ENCODE measurements at places on chromosomes 7 and 10.

GRCh38 chr10:119515511-119516045 is 26.9 kb downstream of the RGS10 start:
- no peak for DNase-seq

DNA sequence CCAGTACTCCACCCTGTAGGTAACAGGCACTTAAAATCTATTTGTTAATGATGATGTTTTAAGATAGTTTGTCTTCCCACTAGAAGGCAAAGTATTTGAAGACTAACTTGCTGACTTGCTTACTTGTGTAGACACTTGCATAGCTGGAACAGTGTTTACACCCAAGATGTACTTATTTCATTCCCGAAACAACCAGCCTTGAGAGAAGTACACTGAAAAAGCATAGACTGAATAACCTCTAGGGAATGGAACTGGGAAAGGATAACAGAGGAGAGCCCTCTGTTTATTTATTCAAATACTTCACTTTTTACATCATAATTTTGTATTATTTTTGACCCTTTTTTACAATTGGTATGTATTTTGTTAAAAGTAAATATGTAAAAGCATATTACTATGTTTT is 33.1 kb upstream of the TMEM26 start:
- no peak for DNase-seq

- DNase-seq: no peak
These were observed 34.4 kb upstream of the SLC29A4 start for GRCh38 chr7:5248201-5248885.

- no peak for DNase-seq
These were observed 22.3 kb downstream of the ZNF783 start for GRCh38 chr7:149284343-149284742.

DNA sequence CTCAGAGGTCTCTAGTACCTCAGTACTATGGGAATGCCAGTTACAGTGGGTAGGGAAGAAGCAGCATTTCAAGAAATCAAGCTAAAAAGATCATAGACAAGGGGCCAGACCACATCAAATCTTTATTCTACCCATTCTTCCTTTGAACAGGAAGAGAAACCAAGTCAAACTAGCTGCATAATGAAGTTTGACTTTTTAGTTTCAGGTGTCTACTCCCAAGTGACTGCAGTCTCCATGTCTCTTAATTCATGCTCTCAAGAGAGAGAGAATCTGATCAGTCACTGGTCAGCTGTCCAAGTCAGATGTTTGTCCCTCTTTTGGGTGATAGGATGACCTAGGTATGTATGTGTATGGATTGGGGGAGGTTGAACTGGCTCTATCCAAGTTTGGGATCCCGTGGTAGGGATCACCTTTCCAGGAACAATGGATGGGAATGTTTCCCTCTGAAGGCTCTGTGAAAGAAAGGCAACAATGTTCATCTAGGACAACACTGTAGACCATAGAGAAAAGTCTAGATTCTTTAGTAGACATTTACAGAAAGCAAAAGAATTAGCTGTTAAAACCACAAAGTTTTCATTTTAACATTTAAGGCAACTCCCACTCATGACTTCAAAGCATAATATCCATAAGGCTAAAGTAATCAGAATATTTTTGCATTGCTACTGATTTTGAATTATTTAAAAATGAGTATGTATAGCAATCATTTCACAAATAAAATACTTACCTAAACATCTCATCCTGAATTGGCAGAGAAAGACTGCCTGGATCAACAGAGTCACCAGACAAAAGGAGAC is 30.1 kb upstream of the PRTFDC1 start:
- no peak for DNase-seq

GRCh38 chr7:49564379-49564714 is 209.1 kb upstream of the VWC2 start:
- DNase-seq: no peak

GRCh38 chr7:70018700-70019099 is 420.4 kb downstream of the AUTS2 start:
- no peak for DNase-seq

DNA sequence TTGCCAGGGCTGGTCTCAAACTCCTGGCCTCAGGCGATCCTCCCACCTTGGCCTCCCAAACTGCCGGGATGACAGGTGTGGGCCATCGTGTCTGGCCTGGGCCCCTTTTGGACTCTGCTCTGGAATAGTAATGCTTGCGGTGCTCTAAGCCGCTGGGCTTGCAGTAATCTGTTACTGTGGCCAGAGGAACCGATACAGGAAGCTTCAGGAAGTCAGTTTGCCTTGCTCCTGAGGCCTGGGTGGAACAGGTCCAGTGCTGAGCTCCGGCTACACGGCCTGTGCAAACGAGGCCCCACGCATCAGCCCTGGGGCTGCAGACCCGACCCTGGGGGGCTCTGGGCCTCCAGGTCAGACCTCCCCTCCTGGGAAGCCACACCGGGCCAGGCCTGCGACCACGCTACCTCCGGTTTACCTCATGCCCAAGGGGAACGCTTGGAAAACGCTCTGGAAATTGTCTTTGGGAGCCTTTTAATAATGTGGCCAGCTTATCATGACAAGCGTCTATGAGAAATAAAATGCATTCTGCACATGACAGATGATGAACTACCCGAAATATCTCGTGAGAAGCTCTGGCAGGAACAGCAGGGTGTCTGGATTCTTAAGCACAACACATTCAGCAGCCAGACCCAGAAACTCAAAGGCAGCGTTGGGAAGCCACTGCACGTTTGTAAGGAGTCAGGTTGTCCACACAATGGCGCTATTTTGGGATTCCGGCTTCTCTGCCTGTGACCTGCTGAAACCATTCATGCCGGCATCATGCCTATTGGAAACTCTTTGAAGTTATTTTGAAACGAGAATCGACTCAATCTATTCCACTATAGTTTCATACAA is 10.1 kb upstream of the ADAP1 start:
- DNase-seq: no peak

GRCh38 chr10:58241346-58241745 is 26.3 kb downstream of the IPMK start:
- DNase-seq: no peak

- no peak for DNase-seq
These were observed at the start of gene SCRN1 for GRCh38 chr7:29989257-29989995. SCRN1 (minus strand) TSS chr7:29989801; CDS start chr7:29969067, 20,734 bp downstream.

- peak; percentile 58 for DNase-seq
These were observed 3.9 kb downstream of the UBE2H start for GRCh38 chr7:129948877-129949291.

GRCh38 chr7:2289111-2289586 is 25.1 kb downstream of the SNX8 start:
- DNase-seq: no peak

- no peak for DNase-seq
These were observed 22.3 kb downstream of the COX15 start for GRCh38 chr10:99709480-99710229.

DNA sequence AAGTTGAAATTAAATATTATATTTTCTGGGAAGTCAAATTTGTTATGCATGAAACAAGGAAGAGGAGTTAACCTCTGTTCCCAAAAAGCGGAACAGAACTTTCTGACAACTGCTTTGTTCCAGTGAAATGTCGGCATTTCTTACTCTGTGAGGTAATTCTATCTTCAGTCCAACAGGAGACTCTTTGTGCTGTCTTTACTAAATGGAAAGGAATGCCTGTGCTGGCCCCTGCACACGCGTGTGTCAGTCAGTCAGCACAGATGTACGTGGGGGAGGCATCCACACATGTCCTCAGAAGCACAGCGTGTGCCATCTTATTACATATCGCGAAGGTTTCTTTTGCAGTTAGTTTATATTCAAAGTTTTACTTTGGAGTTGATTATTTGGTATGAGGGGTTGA is 37.5 kb downstream of the NET1 start:
- no peak for DNase-seq

DNA sequence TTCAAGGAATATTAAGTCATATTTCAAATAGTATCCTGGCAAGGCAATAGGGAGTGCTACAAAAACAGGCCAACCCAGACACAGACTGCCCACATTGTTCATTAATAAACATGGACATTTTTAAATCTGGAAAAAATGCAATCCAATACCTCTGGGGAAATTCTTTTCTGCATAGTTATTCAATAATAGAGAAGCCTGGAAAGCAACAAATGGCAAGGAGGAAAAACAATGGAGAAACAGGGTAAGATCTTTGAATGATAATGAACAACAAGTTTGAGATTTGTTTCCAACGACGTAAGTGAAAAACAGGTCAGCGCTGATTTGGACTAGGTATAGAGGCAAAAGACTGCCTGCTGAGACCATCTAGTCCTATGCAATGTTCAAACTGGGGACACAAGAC is 44.7 kb upstream of the ZNF800 start:
- DNase-seq: no peak

GRCh38 chr10:110409488-110409887 is 88.2 kb upstream of the DUSP5 start:
- DNase-seq: no peak

- DNase-seq: peak; percentile 28
These were observed 973 bp downstream of the CAMK1D start for GRCh38 chr10:12350167-12350872.

GRCh38 chr7:8638076-8638475 is 204.7 kb downstream of the NXPH1 start:
- no peak for DNase-seq

GRCh38 chr7:47943676-47944474 is 4.4 kb downstream of the PKD1L1 start:
- DNase-seq: no peak

DNA sequence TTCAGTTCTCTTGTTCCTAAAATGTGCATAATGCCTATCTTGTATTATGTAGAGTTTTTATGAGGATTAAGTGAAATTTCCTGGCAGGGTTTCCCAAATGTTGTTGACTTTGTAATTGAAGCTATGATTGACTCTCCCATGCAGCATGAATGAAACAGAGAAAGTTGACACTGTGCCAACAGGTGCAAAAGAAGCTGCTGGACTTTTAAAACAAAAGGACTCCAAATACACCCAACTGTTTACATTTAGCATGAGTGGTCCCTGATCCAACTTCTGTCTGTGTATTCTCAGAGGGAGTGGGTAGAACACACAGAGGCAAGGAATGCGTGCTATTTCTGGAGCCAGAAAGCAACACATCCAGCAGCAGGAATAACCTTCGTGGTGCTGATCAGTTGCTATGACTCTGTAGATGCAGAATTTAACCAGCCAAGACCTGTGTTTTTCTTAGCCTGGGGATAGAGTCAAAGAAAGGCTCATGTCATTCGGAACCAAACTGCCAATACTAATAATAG is 14.4 kb upstream of the RBM20 start:
- no peak for DNase-seq

DNA sequence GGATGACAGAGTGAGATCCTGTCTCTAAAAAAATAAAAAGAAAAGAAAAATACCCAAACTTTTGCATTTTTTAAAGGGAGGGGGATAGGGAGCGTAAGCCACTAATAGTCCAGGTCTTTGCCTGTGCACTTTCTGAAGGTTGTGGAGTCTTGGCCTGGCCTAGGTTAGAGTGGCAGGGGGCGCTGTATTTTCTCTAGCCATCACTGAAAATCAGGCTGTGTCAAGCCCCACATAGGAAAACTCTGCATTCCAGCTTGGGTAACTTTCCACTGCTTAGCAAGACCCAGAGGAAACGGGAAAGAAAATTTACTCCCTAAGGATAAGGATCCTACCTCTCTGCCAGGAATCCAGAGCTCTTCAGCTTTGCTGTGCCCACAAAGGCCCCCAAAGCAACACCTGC is 10.5 kb upstream of the PAX4 start:
- no peak for DNase-seq

- DNase-seq: no peak
These were observed 85.0 kb downstream of the TMEM106B start for GRCh38 chr7:12296051-12296570.

DNA sequence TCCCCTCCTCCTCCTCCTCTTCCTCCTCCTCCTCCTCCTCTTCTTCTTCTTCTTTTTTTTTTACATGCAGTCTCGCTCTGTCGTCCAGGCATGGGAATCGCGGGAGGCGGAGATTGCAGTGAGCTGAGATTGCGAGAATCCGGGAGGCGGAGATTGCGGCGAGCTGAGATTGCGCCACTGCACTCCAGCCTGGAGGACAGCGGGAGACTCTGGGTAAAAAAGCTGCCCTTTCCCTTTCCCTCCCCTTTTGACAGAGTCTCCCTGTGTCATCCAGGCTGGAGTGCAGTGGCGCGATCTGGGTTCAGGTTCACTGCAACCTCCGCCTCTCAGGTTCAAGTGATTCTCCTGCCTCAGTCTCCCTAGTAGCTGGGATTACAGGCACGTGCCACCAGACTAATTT is 168.1 kb upstream of the MALRD1 start:
- DNase-seq: no peak

DNA sequence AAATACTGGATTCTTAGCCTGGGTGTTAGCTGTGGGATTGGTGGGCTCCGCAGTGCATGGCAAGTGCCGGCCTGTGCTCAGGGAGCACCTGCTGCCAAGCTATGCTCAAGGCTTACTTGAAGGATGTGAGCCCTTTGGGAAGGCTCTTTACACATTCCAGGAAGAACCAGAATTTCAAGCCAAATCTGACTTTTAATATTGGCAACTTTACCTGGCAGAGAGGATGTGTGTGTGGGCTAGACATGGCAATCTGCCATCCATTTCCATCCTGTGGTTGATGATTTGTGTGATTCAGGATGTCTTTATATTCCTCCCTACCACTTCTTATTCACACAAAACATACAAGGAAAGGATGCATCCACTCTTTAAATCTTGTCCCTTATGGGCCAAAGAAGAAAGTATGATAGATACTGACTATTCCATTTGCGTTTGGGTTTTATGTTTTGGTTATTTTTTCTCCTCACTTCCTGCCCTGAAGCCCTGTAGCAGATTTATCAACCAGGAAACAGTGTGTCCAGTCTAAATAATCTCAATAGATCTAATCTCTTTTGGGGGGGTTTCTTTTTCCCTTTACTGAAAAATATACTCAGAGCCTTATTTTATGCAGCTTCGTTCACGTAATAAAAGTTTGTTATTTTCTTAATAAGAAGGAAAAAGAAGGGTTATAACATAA is 247.1 kb downstream of the COBL start:
- DNase-seq: no peak

- DNase-seq: no peak
These were observed 26.8 kb downstream of the TLX1 start for GRCh38 chr10:101157756-101158458.

DNA sequence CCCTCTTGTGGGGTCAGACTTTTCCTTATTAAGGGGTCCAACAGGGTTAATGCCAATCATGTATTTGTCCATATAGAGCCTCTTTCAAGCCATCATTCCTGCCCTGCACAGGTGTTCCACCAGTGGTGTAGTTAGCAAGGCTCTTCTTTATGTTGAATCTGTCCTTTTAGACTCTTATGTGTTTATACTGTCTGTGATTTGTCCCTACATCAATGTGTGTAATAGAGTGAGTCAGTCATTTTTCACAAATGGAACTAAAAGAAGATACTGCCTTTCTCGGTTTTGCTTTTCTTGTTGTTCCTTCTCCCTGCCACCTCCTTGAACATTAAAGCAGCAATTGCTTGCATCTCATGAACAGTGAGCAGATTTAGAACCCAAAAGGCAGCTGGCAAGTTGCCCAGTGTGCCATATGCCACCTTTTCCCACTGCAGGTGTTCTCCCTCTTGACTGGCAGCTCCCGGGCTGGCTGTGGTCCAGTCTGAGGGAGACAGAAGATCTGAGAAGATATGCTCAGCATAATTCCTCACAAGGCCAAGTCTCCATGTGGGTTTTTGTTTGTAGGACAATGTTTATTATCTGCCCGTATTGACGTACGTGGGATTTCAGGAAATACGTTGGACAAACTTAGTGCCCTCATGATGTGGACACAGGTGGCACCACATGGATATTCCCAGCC is 154.1 kb downstream of the LHFPL3 start:
- no peak for DNase-seq
